ENCODE measurements at places on chromosomes 12 and 14.

DNA sequence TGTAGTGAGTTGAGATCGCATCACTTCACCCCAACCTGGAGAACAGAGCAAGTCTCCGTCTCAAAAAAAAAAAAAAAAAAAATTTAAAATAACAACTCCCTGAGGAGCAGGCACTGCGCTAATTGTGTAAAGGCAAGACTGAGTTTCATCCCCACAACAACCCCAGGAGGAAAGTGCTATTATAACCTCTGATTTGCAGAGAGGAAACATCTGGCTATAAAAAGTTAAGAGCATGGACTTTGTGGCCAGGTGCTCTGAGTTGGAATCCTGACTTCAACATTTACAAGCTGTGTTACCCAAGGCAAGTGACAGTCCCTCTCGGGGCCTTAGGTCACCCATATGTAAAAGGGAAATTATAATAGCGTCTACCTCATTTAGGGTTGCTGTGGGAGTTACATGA lies 76.0 kb upstream of the MYL2 start:
- DNase-seq: no peak

- DNase-seq: no peak
Observed at GRCh38 chr12:59937148-59937547, 341.3 kb downstream of the SLC16A7 start.

DNA sequence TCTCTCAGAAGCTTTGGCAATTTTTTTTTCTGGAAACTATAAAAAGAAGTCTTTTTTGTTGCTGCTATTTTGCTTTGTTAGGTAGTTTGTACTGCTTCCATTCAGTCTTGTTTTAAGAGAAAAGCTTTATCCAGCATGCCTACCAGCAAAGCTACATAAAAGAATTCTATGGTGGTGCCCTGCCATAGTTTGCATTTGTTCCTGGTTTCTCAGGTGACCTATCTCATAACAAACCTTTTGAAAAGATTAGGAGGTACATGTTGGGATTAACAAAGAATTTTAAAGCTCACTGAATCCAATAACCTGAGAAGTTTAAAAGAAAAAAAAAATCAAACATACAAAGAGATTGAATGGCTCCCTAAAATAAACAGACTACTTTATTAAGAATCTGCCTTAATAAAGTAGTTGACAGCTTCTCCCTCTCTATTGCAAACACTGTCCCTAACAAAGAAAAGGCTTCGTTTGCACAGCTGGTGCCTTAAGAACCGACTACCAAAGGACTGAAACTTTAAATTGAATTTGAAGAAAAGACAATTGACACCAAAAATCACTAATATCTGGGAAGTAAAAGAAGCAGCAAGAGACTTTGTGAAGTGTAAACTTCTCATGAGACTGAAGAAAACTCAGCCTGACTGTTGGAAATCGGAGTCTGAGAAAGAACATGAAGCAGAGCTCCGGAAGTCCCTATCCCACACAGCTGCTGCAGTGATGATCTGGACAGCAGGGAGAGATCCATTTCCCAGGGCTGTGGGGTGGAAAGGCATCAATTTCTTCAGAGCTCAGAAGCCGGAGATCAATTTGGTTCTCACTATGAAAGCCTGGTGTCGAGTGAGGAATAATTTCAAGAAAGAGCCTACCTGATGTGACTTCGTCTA lies 102.7 kb upstream of the PLEKHA5 start:
- no peak for DNase-seq

DNA sequence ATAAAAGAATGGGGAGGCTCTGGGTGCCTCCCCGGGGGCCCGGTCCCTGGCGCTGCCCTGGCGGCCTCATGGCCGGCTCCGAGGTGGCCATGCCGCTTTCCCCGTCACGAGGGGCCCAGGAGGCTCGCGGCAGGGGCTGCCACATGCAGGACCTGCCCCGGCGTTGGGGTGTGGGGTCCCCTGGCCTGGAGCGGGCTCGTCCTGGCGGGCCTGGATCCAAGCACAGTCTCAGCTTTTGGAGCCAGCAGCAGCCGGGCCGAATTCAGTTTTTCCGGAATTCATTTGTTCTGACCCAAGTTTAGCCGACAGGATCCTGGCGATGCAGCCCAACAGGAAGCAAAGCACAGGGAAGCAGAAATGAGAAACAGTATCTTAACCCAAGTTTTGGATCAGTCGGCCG lies 26.4 kb upstream of the AEBP2 start:
- DNase-seq: no peak

- no peak for DNase-seq
Observed at GRCh38 chr12:4217091-4217490, 56.5 kb upstream of the CCND2 start.

Measured in HTR-8/SVneo (cell line).